ENCODE measurements at places on chromosomes 4 and X.

DNA sequence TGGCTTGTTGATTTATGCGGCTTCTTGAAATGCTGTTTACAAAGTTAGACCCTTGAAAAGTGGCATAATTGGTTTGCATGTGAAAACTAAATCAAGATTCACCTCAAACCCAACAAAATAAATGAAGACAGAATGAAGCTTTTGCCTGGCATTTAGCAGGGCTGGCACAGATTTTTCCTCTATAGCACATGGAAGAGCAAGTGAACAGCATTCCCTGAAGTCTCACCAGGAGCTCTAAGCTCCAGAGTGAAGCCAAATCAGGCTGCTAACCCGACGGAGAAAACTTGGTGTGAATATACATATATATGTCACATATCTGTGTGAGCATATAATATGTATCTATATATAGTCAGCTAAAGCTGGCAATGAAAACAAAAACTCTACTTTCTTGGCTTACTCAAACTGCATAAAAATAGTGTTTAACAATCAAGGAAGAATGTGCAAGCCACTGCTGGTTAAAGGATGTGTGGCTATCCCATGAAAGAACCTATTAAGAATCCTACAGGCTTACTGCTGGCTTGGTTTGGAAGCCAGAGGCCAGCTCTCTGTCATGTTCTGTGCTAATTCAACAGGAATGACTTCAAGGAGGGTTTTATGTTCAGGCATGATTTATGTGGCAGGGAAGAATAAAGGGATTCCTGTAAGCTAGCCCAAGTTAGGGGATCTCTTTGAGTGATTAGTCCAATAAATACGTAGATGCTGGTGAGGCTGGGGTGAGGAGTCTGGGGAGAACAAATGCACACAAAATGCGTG, 69.9 kb downstream of the MFAP3L start:
- DNase-seq = no peak

- no peak for DNase-seq
Observed at GRCh38 chrX:31126205-31126604, 54.4 kb upstream of the FTHL17 start.

DNA sequence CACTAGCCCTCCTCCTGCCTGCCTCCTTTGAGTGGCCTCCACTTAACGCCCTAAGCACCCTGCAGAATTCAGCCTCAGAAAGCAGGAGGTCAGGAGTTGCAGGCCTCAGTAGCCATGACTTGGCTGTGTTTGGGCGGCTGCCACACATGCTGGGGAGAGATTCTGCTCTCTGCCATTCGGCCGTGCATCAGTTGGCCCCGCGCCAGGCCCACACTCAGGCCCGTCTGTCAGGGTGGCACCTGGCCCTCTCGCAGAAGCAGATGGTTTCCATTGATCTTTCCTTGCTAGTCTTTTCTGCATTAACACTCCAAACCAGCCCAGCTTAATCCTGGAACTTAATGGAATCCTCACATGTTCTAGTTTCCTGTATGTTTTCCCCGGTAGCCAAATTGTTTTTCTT, 30.7 kb upstream of the ATP6AP2 start:
- peak; percentile 51 for DNase-seq

DNA sequence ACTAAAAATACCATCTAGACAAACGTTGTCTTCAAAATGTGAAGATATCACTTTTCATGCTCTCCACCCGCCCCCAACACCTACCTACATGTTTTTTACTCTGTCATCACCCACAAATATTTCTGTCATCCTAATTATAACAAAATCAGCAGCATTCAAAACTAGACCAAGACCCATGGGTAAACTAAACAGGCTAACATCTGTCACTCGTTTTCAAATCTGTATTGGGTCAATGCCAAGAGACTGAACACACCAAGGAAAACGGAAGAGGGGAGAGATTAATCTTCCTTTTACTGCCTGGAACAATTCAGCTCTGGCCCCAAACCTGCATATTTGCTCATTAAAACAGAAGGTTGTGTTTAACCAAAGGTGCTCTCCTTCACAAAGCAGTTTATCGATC, 17.5 kb downstream of the FAM184B start:
- DNase-seq = no peak

DNA sequence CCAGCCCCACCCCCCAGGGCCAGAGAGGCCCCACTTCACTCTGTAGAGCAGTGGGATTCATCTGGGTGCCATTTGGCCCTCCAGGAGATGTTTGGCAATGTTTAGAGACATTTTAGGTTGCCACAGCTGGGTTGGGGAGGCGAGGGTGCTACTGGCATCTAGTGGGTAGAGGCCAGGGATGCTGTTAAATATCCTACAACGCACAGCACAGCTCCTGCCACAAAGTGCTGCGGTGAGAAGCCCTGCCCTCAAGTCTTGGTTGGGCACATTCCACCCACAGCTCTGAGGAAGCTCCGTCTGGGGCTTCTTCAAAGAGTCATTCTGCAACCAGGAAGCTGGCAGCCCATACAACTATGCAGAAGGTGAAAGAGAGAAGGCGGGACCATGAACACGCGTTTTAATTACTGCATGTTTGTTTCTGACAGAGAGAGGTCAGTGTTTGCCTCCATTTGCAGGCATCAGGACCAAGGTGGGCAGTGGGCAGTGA, 48.1 kb upstream of the FAM9C start:
- DNase-seq = no peak

- no peak for DNase-seq
Observed at GRCh38 chr4:145130130-145130529, 32.0 kb downstream of the ABCE1 start.

DNA sequence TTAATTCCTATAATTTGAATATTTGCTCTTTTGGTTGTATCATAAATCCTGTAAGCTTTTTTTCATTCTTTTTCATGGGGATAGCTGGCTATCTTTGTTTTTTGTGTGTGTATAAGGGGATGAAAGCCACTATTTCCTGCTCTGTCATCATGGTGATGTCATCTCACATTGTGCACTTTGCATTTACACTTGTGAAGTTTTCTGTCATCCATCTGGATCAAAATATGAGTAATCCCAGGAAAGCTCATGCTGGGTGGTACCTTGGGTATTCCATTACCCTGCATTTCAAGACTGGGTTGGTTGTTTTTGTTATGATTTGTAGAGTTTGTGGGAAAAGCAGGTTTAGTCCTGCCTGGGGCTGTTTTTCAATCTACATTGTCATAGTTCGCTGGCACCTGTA, 367.3 kb downstream of the CHIC1 start:
- no peak for DNase-seq

- DNase-seq = no peak
Observed at GRCh38 chrX:50107470-50107869, 93.3 kb downstream of the AKAP4 start.

DNA sequence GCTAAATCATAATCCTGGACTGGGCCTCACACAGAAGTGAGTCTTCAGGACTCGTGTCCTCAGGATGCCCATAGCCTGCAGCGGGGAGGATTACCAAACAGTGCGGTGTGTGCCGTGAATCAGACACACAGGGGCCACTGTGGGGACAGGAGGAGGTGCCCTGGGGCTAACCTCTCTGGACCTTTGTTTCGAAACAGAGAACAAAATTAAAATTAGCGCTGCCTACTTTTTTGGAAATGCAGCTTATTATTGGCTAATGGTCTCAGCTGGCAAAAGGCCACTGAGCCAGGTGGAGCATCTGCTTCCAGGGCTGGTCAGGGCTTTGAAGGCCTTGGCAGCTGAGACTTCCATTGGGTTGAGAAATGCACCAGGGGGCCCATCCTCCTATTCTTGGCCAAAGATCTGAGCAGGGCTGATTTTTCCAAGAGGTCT, 236.2 kb downstream of the EVC2 start:
- DNase-seq = no peak

DNA sequence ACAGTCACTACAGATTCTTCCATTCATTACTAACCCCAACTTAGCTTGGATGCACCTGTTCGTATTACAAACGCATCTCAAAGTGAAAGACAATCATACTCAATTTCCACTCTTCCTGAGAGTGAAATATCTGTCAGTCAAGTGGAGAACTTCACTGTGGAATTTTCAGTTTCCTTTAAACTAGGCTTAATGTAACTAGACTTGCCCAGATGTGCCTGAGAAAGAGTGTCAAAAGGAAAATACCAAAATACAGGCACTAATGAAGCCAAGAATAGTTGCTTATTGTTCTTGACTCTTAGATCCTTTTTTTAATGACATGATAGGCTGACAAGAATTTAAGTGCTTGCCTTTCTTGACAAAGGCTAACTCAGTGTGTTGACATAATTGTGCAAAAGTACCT, 72.4 kb upstream of the NR3C2 start:
- DNase-seq = no peak

DNA sequence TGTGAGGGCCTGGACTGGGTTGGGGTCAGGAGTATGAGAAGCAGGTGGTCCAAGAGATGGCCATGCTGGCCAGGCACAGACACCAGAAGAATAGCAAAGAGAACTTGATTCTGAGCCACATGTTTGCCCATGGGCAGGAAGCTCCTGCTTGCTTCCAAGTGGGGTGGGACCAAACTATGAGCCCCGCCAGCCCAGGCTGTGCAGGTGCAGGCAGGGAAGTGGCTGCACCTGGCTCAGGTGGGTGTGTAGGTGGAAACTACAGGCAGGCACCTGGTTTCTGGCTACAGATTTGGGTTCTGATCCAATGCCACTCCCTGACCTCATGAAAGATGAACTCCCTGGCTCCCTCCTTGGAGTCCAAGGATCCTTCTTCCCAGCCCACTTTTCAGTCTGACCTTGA, 207.9 kb upstream of the KLF3 start:
- no peak for DNase-seq

DNA sequence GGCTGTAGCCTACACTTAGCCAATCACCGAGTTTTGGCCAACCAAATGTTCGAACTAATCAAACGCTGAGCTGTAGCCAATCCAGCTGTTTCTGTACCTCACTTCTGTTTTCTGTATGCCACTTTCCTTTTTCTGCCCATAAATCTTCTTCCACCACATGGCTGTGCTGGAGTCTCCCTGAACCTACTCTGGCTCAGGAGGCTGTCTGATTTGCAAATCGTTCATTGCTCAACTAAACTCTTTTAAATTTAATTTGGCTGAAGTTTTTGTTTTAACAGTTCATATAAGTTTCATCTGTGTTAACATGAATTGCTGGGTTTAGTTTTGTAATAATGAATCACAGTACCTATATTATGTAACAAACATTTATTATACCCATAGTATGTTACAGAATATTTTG, 160.7 kb upstream of the PCDH7 start:
- DNase-seq = no peak

Measured in DMS79 treated with DMSO at 0.1 percent for 48 hours (cell line).